CD4-positive, alpha-beta T cell (primary cell): ENCODE measurements at places on chromosomes 16 and 17. TPM values are rescaled to one million over a fixed set of nuclear protein-coding genes. Genes with fewer than 3 reads are reported as not detected.

Gene CLEC3A
- not detected for total RNA-seq

Gene TP53TG3B
- not detected for total RNA-seq

Gene TNFRSF17
- total RNA-seq: not detected

Gene CNGB1
- not detected for total RNA-seq

GRCh38 chr17:17484451-17484899, 7.7 kb downstream of the MED9 start:
- DNase-seq: no peak

DNA sequence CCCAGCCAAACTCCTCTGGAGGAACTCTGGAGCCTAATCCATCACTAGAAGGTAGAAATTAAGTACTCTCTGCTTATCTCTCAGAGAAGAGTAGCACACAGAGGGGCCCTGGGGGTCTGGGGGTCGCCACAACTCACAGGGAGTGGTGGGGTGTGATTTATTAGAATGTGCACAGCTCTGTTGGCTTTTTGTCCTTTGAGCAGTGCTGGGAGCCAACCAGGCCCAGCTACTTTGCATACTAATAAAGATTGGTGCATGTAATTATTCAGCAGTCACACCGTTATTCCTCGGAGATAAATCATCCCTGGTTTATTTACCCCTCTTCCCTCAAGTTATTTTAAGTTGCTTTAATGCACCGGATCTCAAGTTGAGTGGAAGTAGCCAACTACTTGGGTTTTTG, 606.7 kb upstream of the EEF2KMT start:
- DNase-seq: no peak

GRCh38 chr17:73769479-73769878, 125.2 kb upstream of the SDK2 start:
- DNase-seq: no peak

- DNase-seq: no peak
Measured at GRCh38 chr17:42508426-42509165, 27.4 kb upstream of the NAGLU start.
